A673 (cell line): ENCODE measurements at places on chromosomes 12 and 14. TPM values are rescaled to one million over a fixed set of nuclear protein-coding genes. Genes with fewer than 3 reads are reported as not detected.

The GPRC5D gene
- total RNA-seq, result not detected in 2 replicates

DNA sequence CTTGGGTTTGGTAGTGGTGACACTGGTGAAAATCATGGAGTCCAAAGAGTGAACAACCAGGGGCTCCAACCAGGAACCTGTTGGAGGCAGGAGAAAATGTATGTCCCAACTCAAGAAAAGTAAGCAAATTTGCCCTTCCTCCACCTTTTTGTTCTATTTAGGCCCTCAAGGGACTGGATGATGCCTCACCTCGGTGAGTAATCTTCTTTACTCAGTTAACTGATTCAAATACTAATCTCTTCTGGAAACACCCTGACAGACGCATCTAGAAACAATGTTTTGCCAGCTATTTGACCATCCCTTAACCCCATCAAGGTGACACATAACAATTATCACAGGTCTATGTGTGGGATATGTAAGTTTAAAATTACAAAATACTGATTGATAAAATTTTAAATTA is 272.4 kb upstream of the FOXG1 start:
- DNase-seq, result no peak

DNA sequence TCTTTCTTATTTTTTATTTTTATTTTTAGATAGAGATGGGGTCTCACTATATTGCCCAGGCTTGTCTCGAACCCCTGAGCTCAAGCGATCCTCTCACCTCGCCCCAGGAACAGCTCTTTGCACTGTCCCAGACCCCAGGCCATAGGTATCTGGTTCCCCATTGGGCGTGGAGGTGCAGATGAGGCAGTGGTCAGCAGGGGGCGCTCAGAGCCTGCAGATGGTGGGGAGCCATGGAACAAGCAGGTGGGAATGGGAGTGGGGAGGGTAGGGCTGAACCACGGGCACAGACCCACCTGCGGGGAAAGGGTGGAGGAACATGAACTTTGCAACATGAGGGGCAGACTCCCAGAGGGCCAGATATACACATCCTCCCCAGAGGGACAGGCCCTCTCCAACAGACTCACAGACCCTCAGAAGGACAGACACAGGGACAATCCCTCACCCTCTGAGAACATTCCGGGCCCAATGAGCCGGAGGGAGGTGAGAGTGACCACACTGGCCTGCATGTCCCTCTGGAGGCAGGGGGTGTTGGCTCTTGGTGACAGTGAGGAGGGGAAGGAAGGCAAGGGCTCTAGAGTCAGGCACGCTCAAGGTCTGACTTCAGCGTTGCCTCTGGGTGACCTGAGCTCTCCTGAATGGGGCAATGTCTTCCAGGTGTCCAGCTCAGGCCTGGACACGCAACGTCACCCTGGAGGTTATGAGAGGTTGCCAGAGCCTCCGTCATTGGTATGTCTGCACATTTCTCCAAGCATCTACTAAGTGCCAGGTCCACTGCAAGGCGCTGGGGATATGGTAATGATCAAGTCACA is 34.9 kb downstream of the KRT80 start:
- DNase-seq, result peak; percentile 74

GRCh38 chr12:117792471-117792870 is 176.3 kb downstream of the KSR2 start:
- DNase-seq, result no peak

DNA sequence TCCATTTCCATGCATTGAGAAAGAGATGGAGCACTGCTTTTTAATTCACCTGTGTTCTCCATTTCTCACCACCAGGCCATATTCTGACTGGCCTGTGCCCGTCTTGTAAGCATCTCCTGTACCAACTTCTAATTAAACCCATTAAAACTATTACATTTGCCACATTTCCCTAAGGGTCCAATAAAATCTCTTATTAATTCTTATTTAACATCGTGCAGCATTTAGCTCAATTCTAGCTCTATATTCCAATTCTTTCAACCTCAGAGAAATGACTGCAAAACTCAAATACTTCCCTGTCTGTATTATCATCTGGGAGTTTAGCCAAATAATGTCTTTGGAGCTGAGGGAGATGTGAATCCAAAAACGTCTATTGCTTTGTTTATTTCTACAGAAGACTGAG is 495.4 kb upstream of the TMEM132C start:
- no peak for DNase-seq

GRCh38 chr12:21852251-21852650 is 77.7 kb upstream of the KCNJ8 start:
- DNase-seq, result no peak

- no peak for DNase-seq
These were observed 9.7 kb downstream of the GLTP start for GRCh38 chr12:109870648-109871047.

DNA sequence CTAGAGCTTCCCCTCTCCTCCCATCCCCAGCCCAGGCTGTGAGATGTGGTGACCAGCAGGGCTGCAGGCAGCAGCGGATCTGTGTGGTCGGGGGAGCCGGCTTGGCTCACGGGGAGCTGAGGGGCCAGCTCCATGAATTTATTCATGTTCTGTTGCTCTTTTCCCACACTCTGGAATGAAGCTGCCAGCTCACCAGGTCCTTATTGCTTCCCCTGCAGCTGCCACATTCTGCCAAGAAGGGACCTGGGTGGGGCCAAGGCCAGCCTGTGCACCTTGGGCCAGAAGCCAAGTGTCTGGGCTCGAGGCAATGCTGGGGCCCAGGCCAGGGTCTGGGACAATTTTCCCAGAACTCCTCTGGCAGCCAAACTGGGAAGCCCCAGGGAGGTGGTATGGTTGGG is 2.5 kb upstream of the C1QL4 start:
- no peak for DNase-seq

DNA sequence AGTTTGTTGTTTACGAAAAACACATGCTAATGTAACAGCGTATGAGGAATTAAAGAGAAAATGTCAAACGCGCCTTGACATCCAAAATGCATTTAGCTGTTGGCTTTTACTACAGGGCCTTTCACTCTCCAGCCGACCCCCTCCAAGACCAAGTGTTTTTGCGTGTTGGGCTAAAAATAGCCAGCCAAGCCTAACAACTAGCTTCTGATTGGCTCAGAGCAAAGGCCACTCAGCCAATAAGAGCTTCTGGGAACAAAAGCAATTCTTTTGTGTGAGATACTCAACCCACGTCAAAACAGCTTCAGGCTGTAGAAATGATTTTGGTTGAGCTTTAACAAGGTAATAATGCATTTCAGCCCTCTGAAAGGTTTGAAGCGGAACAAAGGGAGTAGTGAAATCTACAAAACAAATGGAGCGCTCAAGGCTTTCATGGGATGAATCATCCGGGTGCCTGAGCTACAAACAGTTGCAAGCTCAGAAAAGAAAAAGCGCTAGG is 198.7 kb upstream of the DCN start:
- DNase-seq, result peak; percentile 83

- DNase-seq, result no peak
These were observed 32.9 kb upstream of the ZFP36L1 start for GRCh38 chr14:68825729-68826128.

- peak; percentile 66 for DNase-seq
These were observed 110.5 kb downstream of the ASCL4 start for GRCh38 chr12:107884769-107885694.

GRCh38 chr12:103278329-103278728 is 217.4 kb downstream of the C12orf42 start:
- no peak for DNase-seq

DNA sequence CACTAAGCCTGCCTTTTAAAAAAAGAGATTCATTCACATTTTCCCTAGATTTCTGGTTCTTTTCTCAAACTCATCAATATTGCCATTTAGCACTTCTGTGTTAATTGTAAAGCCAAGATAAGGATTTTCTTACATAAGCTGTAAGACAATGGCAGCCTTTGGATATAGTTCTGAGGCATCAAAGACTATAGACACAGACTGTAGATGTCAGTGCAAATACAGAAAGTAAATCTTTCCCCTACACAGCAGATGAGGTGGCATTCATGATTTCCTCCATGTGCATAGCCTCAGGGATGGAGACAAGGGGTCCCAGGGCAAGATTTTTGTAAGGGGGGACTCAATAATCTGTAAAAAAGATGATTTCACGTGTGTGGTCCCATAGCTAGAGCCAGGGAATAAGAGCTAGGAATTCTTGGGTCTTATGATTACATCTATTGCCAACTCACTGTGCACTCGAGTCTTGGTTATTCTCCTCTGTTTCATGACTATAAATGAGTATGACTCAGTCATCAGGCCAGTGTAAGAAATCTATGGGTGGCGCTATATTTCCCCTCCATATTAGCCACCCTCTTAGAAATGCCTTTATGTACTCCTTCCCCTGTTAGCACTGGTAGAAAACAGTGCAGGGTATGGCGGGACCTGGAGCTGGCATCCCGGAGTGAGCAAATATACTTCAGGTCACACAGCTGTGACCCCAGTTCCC is 207.5 kb downstream of the EXOC5 start:
- no peak for DNase-seq

DNA sequence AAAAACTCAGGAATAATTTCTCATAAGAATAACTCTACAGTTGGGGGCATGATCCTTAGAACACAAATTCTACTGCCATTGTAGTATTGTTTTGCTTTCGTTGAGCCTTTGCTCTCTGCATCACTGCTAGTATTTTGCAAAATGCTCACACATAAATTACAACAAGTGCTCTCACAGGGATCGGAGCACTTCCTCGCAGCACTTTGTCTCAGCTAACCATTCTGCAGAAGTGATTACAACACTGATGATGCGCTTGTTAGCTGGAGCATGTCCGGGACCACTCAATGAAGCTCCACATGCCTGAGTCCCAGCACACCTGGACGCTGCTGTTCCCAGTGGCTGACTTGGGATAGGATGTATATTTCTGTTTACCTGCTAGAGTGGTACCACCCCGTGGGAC is 31.6 kb downstream of the MOAP1 start:
- no peak for DNase-seq

The SALL2 gene
- total RNA-seq, result 149 and 157 TPM in 2 replicates

- no peak for DNase-seq
These were observed 17.1 kb upstream of the ATXN2 start for GRCh38 chr12:111616177-111616623.

The CHURC1 gene
- 61.9 and 65.2 TPM in 2 replicates for total RNA-seq

- no peak for DNase-seq
These were observed 663.4 kb downstream of the TMTC2 start for GRCh38 chr12:83349907-83350611.

The KRT79 gene
- total RNA-seq, result not detected in 2 replicates

The MANSC4 gene
- not detected in 2 replicates for total RNA-seq

- no peak for DNase-seq
These were observed 191.9 kb downstream of the LRIG3 start for GRCh38 chr12:58728397-58728796.

The MRPL42 gene
- total RNA-seq, result 179 and 196 TPM in 2 replicates

DNA sequence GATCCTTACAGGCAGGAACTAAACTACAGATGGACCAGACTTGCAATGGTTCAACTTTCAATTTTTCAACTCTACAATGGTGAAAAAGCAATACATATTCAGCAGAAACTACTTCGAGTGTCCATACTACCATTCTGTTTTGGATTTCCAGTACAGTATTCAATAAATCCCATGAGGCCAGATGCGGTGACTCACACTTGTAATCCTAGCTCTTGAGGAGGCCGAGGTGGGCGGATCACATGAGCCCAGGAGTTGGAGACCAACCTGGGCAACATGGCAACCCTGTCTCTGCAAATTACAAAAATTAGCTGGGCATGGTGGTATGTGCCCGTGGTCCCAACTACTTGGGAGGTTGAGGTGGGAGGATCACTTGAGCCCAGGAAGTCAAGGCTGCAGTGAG is 336.1 kb downstream of the MED13L start:
- DNase-seq, result peak; percentile 64

GRCh38 chr14:87756661-87757060 is 236.3 kb downstream of the GALC start:
- DNase-seq, result no peak

DNA sequence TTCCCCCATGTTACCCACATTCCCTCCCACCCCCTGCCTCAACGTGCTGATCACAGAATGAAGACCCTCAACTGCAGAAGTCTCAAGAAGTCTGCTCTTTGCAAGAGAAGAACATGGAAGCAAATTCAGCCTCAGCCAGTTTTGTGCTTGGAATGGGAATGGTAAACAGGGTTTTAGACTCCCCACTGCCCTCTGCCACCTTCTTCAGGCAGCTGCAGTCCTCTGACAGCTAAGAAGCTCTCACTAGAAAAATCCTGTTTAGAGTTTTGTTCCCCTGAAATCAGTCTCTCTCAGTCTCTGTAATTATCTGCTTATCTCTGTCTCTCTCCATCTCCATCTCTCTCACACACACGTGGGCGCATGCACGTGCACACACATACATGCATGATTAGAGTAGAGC is 85.4 kb downstream of the CRACR2A start:
- DNase-seq, result no peak

The KRT81 gene
- total RNA-seq, result 0.20 and 0.30 TPM in 2 replicates

The DTX1 gene
- 5.5 and 6.1 TPM in 2 replicates for total RNA-seq

DNA sequence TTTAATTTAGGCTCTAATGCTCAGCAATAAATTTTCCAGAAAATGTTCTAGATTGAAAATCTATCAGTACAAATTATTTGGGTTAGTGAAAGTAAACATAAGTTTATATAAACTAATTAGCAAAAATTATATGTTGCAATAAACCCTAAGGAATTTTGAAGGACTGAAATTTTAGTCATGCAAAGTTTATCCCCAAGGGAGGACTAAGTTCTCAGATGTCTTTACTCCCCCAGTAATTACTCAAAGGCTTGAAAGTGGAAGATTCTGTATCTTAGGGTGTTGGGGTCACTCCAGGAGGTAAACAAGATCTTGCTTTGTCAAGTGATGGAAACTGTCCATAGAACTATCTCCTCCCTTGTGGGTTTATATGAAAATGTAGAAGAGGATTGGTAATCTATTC is 183.7 kb downstream of the AKAP6 start:
- no peak for DNase-seq

GRCh38 chr14:93092606-93093556 is 22.8 kb downstream of the ITPK1 start:
- no peak for DNase-seq

DNA sequence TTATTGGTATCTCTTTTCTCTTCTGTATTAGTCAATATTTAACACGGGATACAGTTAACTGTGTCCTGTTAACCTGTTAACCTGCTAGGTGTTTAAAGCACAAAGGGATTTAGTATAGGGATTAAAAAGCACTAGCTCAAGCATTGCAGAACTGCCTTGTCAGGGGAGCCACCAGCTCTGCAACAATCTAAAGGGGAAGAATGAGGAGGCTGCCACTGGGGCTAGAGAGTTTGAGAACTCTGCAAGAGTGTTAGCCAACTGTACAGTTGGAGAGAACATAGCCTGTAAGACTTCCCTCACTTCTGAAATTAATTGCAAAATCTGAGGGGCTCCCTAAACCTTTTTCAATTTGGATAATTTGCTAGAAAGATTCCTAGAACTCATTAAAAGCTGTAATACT is 6.5 kb upstream of the VRK1 start:
- DNase-seq, result no peak

DNA sequence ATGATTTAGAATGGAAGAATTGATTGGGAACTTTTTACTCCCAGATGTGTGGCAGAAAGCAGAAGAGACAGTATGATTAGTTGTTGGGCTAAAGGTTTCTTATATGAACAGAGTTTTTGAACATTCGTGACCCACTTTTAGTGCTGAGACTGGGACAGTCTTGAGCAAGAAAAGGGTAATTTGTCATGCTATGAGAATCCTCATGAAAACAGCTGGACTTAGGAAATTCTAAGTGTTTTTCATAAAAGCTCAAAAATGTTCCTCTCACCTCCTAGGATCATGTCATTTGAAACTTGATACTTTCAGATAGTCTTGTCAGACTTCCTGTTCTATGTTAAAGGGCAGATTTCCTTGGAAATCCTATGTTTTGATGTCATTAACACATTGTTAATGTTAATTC is 86.1 kb downstream of the MGAT4C start:
- peak; percentile 54 for DNase-seq
